ENCODE measurements at places on chromosomes 16 and 17. TPM values are rescaled to one million over a fixed set of nuclear protein-coding genes. Genes with fewer than 3 reads are reported as not detected.

GRCh38 chr16:53159781-53160436, 105.1 kb downstream of the CHD9 start:
- H3K27ac ChIP-seq, result no peak overlapping the region
- H3K36me3 ChIP-seq, result no peaks in the 10 kb centered on the region

DNA sequence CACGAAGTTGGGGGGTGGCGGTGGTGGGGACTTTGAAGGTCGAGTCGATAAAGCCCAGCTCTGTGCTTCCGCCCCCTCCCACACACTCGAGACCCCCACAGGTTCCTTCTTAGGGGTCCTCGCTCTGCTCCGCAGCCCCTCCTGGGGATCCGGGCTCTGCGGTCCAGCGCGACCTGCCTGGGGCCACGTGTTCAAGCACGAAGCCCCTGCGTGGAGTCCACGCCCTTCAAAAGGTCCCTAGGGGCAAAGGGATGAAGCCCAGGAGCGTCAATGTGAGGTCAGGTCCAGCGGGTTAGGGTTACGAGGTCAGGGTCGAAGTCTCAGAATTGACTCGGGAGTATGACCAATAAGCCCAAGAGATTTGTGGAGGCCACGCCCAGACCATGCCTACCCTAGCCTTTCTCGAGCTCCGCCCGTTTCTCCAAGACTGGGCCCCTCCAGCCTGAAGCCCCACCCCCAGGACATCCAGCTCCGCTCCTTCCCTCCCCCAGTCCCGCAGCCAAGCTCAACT, 786 bp upstream of the CACNA1G start:
- peak overlapping the region; percentile 63 for H3K4me3 ChIP-seq
- peaks cover 36% of the 10 kb centered on the region for H3K4me1 ChIP-seq
- H3K27ac ChIP-seq, result no peak overlapping the region
- no peaks in the 10 kb centered on the region for H3K36me3 ChIP-seq

GRCh38 chr17:14300575-14301278, at the start of gene HS3ST3B1:
TSS of gene HS3ST3B1 (plus strand) at chr17:14301081. CDS start at chr17:14301519, 438 bp downstream.
- peak within 1 kb of the TSS; percentile 93 for H3K4me3 ChIP-seq
- H3K27me3 ChIP-seq, result peaks cover 35% of the 10 kb centered on the region
- H3K4me1 ChIP-seq, result peaks cover 19% of the 10 kb centered on the region
- DNase-seq, result peak; percentile 100

GRCh38 chr17:45430738-45431530, 1.7 kb downstream of the ARHGAP27 start:
- H3K27me3 ChIP-seq, result peaks cover 29% of the 10 kb centered on the region
- peaks cover 18% of the 10 kb centered on the region for H3K4me1 ChIP-seq
- H3K27ac ChIP-seq, result no peak overlapping the region

GRCh38 chr17:81811705-81812570, 8.0 kb downstream of the GCGR start:
- H3K4me3 ChIP-seq, result no peak overlapping the region
- no peak for DNase-seq
- H3K27me3 ChIP-seq, result peaks cover 13% of the 10 kb centered on the region
- H3K27ac ChIP-seq, result no peak overlapping the region
- peaks cover 8% of the 10 kb centered on the region for H3K36me3 ChIP-seq

- no peaks in the 10 kb centered on the region for H3K27me3 ChIP-seq
- H3K27ac ChIP-seq, result no peak overlapping the region
- peaks cover 12% of the 10 kb centered on the region for H3K36me3 ChIP-seq
- H3K4me1 ChIP-seq, result no peaks in the 10 kb centered on the region
Measured at GRCh38 chr17:11980813-11981212, 16.5 kb downstream of the ZNF18 start.

DNA sequence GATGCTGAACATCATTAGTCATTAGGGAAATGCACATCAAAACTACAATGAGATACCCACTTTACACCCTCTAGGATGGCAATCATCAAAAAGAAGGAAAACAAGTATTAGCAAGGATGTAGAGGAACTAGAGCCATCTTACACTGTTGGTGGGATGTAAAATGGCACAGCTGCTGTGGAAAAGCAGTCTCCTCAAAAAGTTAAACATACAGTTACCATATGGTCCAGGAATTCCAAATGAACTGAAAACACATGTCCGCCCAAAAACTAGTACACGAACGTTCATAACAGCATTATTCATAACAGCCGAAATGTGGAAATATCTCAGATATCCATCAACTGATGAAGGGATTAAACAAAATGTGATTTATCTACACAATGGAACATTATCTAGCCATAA, 7.0 kb downstream of the FBF1 start:
- H3K27ac ChIP-seq, result no peak overlapping the region
- H3K27me3 ChIP-seq, result peaks cover 2% of the 10 kb centered on the region
- H3K36me3 ChIP-seq, result no peaks in the 10 kb centered on the region
- DNase-seq, result no peak
- no peaks in the 10 kb centered on the region for H3K4me1 ChIP-seq
- H3K4me3 ChIP-seq, result no peak overlapping the region

DNA sequence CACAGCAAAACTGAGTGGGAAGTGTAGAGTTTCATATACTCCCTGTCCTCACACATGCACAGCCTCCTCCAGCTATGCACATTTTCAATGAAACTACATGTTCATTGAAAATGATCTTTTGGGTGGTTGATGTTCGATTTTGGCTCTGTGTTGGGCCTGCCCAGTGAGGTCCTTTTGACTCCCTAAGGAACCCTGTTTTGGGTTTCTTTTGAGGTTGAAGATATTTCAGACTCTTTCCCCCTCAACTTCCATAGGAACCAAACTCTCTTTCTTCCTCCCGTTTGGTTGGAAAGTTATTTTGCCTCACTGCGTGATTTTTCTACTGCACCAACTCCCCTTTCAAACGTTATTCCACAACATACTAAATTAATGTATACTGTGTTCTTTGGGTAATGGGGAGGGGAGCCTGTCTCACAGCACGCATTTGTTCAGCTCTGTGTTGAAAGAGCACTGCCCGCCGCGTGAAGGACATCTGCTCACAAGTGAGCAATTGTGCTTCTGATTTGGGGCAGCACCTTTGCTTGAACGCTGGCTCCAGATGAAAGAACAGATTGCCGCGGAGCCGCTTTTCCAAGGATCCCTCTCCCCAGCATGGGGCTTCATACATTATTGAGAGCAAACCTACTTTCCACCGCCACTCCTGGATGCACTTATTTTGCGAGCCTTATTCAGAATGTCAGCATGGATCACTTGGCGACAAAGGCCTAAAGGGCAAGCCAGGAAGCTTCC, 385.9 kb downstream of the WWOX start:
- H3K27me3 ChIP-seq, result peaks cover 4% of the 10 kb centered on the region
- no peak for DNase-seq
- peaks cover 67% of the 10 kb centered on the region for H3K4me1 ChIP-seq
- no peaks in the 10 kb centered on the region for H3K36me3 ChIP-seq

DNA sequence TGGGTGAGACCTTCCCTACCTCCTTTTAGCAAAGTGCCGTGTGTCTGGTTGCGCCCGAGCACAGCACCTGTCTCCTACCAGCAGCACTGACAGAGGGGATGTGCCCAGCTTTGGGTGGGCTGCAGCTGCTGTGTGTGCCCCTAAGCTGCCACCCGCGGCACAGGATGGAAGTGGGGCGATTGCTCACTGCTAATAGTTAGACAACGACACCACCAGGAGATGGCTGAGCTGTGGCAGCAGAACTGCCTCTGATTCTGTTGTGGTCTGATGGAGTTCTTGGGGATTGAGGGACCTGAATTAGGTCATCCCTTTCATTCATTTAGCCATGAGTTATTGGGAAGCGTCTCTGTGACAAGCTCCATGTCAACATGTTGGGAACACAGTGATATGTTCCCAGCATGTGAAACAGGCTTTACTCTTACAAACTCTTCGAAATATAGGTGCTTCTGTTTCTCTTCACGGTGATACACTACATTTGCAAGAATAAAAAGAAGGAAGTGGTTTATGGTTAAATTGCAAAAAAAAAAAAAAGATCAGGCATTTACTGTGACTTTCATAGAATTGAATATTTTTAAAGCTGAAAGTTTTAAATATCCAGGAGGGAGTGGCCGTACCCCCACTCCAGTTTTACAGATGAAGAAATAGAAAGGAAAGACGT, 184.4 kb downstream of the MAF start:
- no peaks in the 10 kb centered on the region for H3K36me3 ChIP-seq
- no peak for DNase-seq
- no peak overlapping the region for H3K4me3 ChIP-seq
- peaks cover 10% of the 10 kb centered on the region for H3K4me1 ChIP-seq
- no peak overlapping the region for H3K27ac ChIP-seq

DNA sequence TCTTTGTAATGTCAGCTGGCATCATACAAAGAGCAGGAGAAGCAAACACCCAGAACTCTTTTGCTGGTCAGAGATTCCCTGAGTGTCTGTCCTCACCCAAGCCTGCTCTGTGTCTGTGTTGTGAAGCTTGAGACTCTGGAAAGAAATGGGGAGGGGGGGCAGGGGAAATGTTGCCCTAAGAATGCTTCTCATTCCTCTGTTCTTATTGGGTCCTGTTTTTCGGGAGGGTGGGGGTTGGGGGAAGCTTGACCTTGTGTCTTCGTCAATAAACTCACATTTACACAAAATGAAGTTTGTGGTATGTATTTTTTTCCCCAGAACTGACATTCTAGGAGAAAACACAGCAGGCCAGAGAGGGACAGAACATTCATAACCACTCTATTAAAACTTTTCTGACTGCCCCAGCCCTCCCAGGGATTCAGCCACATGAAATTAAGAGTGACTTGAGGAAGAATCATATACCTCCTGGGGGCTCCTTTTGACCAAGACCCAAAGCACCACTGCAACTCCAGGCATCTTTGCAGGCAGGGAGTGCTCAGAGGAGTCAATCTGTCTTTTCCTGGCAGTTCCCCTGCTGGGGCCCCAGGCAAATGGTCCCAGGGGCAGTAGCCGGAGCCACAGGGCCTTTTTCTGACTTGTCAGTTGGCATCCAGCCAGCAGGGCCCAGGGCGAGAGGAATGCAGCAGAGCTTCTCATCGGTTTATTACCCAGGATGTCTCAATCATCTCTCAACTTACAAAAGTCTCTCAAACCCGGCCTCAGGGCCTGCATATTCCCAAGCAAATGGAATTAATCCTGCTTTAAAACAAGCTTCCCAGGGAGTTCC, 5.1 kb upstream of the RASL10B start:
- H3K4me3 ChIP-seq, result no peak overlapping the region
- peaks cover 4% of the 10 kb centered on the region for H3K36me3 ChIP-seq
- DNase-seq, result peak; percentile 67
- H3K27me3 ChIP-seq, result no peaks in the 10 kb centered on the region
- H3K27ac ChIP-seq, result no peak overlapping the region

GRCh38 chr17:9635340-9635739, 10.0 kb upstream of the USP43 start:
- H3K36me3 ChIP-seq, result no peaks in the 10 kb centered on the region
- no peak overlapping the region for H3K27ac ChIP-seq
- DNase-seq, result no peak
- H3K4me1 ChIP-seq, result no peaks in the 10 kb centered on the region
- H3K27me3 ChIP-seq, result peaks cover 7% of the 10 kb centered on the region

- no peak overlapping the region for H3K4me3 ChIP-seq
- peaks cover 4% of the 10 kb centered on the region for H3K36me3 ChIP-seq
- DNase-seq, result no peak
- H3K27ac ChIP-seq, result peak overlapping the region; percentile 64
- H3K4me1 ChIP-seq, result peaks cover 31% of the 10 kb centered on the region
Measured at GRCh38 chr16:4505356-4506147, 29.4 kb downstream of the HMOX2 start.

The RNF43 gene
- not detected for total RNA-seq

The TNS4 gene
- total RNA-seq, result not detected

The TLCD2 gene
- total RNA-seq, result 0.96 TPM

The SLC5A10 gene
- not detected for total RNA-seq

The CD300H gene
- total RNA-seq, result not detected

The HBQ1 gene
- 1.5 TPM for total RNA-seq

The HBM gene
- not detected for total RNA-seq
